Activated CD8-positive, alpha-beta memory T cell treated with anti-CD3 and anti-CD28 coated beads for 1 hour (primary cell): ENCODE measurements at places on chromosomes 13 and 19.

DNA sequence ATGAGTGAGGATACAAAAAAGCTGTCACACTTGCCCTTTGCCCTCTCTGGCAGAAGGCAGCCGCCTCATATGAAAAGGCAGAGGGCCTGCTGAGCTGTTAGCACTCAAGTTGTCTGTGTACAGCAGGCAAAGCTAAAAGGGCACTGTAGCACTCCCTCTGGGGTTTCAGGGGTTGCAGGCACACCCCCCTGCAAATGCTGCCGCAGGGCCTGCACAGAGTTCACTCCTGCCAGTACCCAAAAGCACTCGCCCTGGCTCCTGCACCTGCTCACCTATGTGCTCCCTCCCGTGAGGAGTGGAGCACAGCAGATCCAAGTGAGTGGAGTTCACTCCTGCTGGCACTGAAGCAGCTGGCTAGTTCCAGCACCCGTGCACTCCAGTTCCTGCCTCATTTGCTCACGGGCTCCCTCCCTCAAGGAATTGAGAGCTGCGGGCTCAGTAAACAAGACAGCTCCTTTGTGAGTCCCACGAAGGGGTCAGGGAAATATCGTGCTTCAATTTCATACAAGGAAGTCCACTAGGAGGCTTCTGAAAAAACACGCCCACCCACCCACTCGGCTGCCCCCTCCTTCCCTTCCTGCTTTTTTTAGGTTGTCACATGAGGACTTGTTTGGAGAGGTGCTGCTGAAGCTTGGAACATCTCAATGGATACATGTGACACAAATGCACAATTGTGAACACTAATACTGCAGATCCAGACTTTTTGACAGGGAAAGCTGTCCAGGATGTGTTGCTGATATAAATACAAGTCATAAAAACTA is 9.9 kb upstream of the RCBTB2 start:
- no peak for DNase-seq

GRCh38 chr13:73535341-73535740 is 476.5 kb downstream of the KLF5 start:
- no peak for DNase-seq

- DNase-seq: no peak
Observed at GRCh38 chr13:59211606-59212005, 952.1 kb downstream of the DIAPH3 start.

DNA sequence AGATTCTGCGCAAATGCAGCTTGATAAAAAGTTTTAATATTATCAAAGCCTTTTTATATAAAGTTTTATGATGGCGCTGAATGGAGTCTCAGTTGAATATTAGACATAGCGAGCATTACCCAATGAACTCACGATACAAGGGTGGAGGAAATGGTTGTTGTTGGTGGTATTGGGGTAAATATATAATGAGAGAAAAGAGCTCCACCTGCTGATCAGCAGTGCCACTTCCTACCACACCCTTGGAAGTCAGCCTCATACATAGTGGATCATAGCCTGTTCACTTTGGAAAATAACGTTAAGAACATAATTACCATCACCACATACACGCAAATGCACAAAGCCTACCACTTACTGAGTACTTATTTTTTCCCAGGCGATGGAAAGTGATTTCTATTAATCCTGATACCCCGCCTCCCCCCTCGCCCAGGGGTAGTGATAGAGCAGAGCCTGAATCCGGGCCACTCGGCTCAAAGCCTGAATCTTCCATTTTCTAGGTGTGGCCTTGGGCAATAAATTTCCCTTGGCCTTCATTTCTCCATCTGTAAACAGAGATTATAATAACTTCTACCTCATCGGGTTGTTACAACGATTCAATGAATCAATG is 358.3 kb downstream of the KLF5 start:
- no peak for DNase-seq

- no peak for DNase-seq
Observed at GRCh38 chr13:76890021-76890420, 3.8 kb upstream of the KCTD12 start.

DNA sequence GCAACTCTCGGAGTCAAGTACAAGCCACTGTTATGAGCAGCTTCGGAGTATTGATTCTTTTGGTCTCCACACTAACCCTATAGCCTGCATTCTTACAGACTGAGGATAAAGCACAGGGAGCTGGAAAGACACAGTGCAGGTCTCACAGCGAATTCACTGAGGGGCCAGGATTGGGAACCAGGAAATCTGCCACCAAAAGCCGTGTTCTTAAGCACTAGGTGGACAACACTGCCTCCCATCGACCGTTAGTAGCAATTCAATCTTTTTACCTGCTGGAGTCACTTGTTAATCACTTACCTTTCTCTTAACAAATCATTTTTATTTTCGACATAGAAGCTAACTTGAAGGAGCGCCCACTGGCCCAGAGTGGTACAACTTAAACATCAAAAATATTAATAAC is 6.3 kb downstream of the PMIS2 start:
- DNase-seq: no peak

DNA sequence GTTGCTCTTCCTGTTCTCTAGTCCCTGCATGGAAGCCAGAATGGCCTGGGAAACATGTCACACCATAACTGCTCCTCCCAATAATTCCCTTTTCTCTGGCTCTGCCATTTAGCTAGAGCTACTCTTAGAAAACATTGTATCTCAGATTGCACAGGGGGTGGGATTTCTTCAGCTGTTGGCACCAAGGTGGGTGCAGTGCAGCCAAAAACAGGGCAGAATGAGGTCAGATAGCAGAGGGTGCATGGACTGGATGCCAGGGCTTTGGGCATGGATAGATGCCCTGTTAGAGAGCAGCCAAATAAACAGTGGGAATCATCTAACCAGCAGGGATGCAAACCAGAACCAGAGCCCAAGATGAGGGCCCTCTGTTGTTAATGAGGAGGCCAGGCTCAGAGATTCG is 4.9 kb upstream of the AMER2 start:
- DNase-seq: no peak

DNA sequence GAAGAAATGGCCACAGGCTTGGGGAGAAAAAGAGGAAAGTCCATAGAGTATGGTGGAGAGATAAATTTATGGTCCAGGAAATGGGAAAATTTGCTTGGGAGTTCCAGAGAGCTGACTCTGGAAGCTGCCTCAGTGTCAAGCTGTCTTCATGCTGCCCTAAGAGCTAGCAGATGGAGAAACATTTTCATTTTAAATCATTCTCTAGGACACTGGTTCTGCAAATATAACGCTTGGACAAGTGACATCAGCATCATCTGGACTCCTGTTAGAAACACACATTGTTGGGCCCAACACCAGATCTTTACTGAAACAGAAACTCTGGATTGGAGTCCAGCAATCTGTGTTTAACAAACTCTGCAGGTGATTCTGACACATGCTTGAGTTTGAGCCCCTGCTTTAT is 592.0 kb upstream of the KLF12 start:
- DNase-seq: no peak

DNA sequence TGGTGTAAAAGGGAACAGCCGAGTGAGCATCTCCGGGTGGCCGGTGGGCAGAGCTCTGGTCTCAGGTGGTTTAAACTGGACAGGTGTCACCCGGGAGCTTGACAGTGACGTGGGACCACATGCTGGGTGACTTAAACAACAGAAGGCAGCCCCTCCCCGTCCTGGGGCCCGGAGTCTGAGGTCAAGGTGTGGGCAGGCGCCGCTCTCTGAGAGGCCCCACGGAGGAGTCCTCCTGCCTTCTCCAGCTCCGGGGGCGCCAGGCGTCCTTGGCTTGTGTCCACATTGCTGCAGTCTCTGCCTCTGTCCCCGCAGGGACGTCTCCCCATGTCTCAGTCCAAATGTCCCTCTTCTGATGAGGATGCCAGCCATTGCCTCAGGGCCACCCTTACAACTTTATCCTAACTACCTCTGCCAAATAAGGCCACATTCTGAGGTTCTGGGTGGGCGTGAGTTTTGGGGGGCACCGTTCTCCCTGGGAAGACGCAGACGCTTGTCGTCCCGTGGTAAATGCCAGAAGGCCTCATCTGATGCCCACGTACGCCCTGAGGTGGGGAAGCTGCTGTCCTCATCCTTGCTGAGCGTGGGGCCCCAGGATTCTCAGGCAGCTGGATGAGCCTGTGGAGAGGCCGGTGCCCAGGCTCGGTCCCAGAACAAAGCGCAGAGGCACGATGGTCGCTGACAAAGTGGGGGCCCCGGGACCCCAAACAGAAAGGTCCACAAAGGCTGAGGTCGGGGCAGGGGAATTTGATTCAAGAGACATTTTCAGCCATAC is 12.9 kb downstream of the GZMM start:
- DNase-seq: no peak

DNA sequence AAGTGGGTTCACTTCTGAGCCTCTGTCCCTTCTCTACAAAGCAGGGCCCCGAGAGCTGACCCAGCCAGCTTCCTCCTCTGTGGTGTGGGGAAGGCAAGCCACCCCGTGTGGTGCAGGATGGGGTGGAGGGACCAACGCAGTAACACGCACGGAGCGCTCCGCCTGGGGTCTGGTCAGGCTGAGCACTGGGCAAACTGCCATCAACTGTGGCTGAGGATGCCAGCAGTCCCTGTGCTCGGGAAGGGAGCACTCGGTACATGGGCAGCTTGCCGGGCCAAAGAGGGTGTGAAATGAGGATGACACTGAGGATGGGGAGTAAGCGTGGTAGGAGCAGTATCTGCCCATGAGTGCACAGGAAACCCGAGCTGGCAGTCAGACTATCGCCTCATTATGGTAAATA is 7.6 kb upstream of the GMIP start:
- no peak for DNase-seq

GRCh38 chr19:3670796-3671679 is 29.2 kb downstream of the PIP5K1C start:
- no peak for DNase-seq

GRCh38 chr13:73193554-73193953 is 134.7 kb downstream of the KLF5 start:
- no peak for DNase-seq

GRCh38 chr13:30429235-30429634 is 6.9 kb downstream of the UBE2L5 start:
- no peak for DNase-seq

- no peak for DNase-seq
Observed at GRCh38 chr19:50412419-50412818, 6.3 kb upstream of the SPIB start.

GRCh38 chr13:31433746-31434145 is 234.0 kb downstream of the B3GLCT start:
- no peak for DNase-seq

GRCh38 chr13:25300861-25301346 is 521 bp upstream of the NUP58 start:
- DNase-seq: no peak

- no peak for DNase-seq
Observed at GRCh38 chr13:113742000-113742441, 17.0 kb upstream of the TMEM255B start.

GRCh38 chr13:114114006-114114640 is 18.3 kb downstream of the RASA3 start:
- no peak for DNase-seq

GRCh38 chr13:106560821-106561220 is 7.1 kb downstream of the ARGLU1 start:
- DNase-seq: no peak

GRCh38 chr13:72565893-72566292 is 161.5 kb downstream of the MZT1 start:
- no peak for DNase-seq

DNA sequence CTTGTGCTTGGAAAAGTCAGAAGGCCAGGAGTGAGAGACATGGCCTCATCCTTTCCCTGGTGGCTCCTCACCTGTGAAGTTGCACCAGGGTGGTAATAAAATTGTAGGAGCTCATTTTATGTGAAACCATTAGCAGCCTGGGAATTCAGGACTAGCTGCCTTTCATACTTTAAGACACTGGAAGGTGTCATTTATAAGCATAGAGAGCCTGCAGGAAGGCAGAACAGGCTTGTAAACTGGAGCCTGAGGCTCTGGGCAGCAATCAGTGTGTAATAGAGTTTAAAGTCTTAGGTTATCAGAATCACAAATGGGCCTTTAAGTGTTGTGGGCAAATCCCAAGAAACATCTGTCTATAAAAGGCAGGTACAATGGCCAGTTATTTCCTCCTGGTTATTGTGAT is 127.2 kb downstream of the TM9SF2 start:
- DNase-seq: no peak

DNA sequence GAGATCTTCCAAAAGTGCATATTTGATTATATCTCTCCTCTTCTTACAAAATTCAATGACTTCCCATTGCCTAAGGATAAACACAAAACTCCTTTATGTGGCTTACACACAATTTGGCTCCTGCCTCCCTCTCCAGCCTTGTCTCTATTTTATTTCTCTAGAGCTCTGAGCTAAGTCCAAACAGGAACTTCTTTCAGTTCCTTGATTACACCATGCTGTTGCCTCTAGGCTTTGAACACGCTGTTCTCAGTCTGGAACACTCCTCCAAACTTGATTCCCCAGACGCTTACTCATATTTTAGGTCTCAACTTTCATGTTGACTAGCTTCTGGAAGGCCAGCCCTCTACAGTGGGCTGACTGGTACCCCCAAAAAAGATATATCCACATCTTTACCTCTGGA is 258.5 kb downstream of the COG6 start:
- DNase-seq: no peak

DNA sequence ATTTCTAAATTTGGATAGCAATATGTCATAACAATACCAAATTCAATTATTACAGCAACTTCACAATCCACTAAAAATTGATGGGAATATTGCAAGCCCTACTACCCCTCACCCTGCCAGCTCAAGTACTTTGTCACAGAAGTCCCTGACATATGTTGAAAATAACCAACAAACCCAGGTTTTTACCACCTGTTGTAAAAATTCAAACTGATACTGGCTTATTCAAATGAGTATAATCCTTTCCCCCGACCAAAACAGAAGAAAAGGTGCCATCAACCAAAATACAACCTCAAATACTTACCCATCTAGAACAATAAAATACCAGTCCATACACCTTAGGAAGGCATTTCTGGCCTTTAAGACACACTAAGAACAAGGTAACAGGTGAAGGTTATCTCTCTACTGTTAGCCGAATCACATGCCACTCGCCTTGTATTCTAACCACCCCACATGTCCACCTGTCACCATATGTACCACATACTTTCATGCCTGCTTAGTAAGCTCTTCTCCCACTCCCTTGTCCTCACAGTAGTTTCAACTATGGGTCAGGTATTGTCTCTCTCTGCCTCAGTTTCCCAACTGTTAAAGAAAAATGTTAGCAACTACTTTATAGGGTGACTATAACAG is 53.1 kb downstream of the USP12 start:
- DNase-seq: no peak

DNA sequence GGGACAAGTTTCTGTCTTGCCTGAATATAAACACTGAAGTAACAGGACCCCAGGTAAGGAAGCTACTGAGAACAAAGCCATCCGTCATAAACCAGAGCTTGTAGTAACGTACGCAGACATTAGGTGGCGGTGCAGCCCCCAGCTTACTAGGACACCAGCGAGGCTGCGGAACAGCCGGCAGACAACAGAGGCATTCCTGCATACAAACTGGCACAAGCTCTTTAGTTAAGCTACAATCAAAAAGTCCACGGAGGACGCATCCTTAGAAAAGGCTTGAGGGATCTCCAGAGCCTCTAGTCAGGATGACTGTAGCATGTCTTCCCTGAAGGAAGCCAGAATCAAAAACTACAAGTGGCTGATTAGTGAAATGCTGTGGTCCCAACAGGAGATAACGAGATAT is 26.2 kb downstream of the ZNF160 start:
- DNase-seq: no peak
